Natural killer cell (primary cell): ENCODE measurements at places on chromosomes 2 and 18.

DNA sequence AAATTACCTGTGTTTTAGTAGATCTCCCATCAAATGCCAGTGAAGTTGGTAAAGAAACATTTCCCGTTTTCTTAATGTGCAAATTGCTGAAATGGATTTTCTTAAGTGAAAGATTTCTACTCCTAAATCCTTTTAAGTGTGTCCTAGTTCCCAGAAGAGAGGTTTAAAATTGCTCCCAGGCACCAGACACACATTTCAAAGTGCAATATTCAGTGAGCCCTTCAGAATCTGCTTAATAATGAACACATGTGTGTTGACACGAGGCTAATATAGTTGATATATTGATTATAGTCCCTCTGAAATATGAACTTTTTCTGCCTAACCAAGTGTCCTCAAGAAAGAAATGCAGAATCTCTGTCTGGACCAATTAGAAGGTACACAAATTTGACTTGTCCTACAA lies 861.7 kb upstream of the CNTNAP5 start:
- DNase-seq: no peak

- no peak for DNase-seq
These were observed 207.2 kb downstream of the RND3 start for GRCh38 chr2:150280231-150280630.

GRCh38 chr18:78542204-78542603 lies 437.4 kb upstream of the SALL3 start:
- no peak for DNase-seq

- DNase-seq: no peak
These were observed 145.8 kb downstream of the AGPS start for GRCh38 chr2:177538323-177538722.

DNA sequence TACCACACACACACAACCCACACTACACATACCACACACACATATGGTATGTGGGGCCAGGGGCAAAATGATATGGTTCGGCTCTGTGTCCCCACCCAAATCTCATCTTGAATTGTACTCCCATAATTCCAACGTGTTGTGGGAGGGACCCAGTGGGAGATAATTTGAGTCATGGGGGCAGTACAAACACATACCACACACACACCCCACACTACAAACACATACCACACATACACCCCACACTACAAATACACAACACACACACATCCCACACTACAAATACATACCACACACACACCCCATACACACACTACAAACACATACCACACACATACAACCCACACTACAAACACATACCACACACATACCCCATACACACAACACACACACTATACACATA lies 117.8 kb downstream of the TTC32 start:
- no peak for DNase-seq

DNA sequence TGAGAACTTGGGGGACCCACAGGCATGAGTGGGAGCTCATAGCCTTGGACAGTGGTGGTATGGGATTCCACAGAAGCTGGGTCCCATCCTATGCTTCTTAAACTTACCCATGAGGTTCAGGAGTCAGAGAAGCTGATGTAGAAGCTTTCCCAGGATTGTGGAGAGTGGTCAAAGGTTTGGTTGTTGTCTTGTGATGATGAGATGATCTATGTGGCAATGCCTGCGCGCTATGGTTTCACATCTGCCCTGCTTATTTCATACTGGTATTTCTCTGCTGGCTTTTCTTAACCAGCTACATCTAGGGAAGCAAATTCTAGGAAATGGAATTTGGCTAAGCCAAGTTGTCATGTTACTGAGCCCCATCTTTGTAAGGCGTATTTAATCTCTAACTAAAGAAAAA lies 168.6 kb downstream of the ZNF407 start:
- DNase-seq: no peak

GRCh38 chr2:47471429-47472116 lies 68.6 kb downstream of the MSH2 start:
- DNase-seq: no peak

DNA sequence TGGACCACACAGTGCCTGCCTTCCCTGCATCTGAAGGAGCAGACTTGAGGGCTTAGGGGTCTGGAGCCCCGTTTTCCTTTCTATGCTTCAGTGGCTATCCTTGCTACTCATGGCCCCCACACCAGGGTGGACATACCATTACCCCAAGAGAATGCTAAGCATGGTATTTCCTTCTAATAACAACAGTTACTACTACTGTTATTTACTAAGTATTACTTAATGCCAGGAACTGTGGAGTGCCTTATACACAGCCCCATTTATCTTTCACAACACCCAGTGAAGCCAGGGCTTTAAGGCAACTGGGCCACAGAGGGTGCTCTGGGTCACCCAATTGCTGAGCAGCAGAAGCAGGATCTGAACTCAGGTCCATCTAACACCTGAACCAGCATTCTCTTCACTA lies 5.8 kb upstream of the PAX8 start:
- no peak for DNase-seq

DNA sequence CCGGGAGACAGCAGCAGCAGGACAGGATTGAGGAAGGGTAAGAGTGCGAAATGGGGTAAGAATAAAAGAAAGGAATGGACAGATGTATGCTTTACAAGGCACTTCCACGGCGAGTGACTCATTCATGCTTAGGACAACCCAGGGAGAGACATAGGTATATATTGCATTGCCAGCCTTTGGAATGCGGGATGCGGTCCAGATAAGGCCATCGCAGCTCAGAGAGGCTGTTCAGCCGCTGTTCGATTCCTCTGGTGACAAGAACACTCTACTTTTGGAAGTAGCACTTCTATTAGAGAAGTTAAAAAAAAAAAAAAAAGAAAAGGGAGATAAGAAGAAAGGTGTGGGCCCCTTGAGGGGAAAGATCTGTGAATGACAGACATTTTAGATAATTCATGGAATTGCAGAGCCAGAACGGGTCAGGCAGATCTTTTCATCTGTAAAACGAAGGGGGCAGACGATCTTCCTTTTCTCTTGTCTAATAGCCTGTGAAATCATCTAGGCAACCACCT lies 819 bp upstream of the NCOA1 start:
- no peak for DNase-seq

GRCh38 chr2:20566331-20566730 lies 84.6 kb downstream of the HS1BP3 start:
- DNase-seq: no peak

DNA sequence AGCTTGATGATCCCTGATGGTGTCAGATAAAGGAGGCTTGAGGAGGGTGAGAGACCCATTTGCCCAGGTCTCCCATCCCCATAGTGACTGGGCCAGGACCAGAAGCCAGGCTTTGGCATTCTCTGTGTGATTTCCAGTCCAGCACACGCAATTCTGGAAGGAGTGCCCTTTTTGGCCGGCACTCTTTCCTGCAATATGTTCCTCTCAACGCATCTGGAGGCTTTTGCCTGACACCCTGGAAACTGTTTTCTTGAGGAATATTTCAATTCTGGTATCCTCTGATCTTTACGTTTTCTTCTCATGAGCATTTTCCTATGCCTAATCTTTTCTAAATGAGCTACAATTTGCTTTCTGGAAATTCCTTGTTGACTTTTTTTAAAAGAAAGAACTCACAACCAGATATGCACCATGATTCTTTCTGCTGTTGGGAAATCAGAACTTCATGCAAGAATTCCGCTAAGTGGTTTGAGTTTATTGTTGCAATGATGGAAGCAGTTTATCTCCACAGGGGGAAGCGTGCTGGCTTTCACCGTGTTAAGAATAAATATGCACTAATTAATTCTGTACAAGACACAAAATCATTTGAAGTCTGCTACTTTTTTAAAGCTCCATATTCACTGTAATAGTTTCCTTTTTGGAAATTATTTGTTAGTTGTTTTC lies 143.7 kb downstream of the NAPG start:
- DNase-seq: no peak

- no peak for DNase-seq
These were observed 407.4 kb downstream of the NRXN1 start for GRCh38 chr2:50624506-50624905.

DNA sequence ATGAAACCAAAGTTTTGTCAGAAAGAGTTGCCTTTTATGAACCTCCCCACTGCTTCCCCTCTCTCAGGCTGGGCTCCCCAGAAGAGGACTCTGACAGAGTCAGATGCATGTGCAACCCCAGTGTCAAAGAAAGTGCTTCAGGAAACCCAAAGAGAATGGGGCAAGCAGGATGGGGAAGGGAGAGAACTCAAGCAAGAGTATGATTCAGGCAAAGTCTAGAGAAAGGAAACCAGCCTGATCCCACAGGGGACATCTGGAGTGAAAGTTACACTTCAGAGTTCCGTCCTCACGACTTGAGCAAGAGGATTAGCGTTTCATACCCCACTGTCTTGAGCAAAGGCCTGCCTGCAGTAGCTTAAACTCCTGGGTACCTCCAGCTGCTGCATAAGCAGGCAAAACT lies 51.8 kb upstream of the EPC2 start:
- DNase-seq: no peak

GRCh38 chr2:86596118-86596517 lies 27.5 kb downstream of the RNF103 start:
- no peak for DNase-seq

DNA sequence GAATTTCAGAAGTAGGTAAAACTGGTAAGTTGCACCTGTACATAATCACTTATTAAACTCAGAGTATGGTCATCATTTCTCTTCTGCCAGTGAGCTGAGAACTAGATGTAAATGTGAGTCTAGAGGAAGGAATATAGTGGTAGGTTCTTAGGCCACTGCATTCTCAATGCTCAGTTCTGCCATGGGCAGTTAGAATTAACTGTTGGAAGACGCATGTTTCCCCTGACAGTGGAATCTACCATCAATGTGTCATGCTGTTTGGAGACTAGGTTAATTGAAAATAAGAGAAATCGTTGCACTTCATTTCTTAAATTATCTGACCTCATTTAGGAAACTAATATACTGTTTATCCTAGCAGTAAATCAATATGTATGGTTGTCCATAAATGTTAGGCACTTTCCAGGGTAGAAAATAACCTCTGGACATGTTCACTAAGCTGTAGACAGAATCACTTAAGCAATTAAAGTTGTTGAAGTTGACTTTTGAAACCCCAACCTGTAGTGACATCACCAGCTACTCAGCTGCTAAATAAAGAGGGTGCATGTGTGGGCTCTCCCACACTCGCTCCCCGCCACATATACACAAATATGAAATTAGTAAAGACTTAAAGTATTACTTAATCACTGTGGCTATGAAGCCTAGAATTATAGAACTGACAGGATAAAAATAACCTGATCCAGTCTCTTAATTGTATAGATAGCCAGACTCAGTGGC lies 91.5 kb upstream of the NOSTRIN start:
- DNase-seq: no peak

DNA sequence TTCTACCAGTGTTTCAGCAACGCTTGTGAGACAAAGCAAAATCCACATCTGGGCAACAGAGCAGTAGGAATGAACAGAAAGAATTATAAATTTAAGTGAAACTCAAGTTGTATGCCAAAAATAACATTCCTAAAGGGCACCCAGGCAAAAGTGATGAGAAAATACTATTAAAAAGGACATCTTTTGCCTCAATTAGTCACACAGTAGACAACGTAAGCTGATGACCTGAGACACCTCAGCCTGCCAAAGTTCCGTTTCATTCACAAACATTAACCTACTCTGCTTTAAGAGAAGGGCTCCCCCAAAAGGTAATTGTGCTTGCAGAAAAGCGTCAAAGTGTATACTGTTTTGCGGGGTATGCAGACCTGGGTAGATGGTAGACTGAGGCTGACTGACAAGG lies 7.2 kb downstream of the HDLBP start:
- no peak for DNase-seq

DNA sequence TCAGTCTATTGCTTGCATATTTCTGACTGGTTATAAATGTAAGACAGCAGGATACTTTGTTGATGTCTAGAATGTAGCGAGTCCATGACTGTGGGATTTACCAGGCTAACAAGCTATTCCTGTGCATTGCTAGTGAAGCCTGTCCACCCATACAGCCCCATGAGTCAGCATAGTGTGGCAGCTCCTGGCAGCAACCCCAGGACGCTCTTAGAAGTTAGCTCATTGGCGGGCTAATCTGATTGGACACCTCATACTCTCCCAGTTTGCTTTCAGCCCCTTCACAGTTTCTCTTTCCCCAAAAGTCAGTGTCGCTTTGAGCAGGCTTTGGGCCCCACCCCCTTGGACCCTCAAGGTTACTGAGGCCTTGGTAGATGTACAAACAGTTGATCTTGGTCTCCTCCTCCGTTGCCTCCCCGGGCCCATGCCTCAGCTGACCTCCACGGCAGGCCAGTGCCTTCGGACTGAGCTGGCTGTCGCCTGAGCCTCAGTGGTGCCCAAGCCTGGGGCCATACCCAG lies 48.0 kb downstream of the COA5 start:
- no peak for DNase-seq

DNA sequence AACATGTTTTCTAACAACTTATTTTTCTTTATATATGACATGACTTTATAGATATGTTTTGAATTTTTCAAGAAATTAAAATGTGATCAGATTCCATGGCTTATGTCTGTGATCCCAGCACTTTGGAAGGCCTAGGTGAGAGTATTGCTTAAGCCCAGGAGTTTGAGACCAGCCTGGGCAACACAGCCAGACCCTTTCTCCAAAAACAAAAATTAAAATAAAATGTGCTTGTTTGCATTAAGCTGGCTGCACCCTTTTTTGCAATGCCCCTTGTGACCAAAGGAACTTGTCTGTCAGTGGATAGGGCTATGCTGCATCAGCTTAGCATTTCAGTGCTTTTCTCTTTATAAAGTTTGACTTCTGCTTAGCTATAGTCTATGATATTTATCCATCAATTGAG lies 2.3 kb upstream of the INO80D start:
- peak; percentile 9 for DNase-seq

GRCh38 chr2:8564475-8564874 lies 117.4 kb upstream of the ID2 start:
- DNase-seq: no peak

- DNase-seq: no peak
These were observed 56.5 kb downstream of the PLA2R1 start for GRCh38 chr2:160005908-160006307.

- DNase-seq: peak; percentile 60
These were observed 265.3 kb upstream of the PKDCC start for GRCh38 chr2:41782306-41783158.

DNA sequence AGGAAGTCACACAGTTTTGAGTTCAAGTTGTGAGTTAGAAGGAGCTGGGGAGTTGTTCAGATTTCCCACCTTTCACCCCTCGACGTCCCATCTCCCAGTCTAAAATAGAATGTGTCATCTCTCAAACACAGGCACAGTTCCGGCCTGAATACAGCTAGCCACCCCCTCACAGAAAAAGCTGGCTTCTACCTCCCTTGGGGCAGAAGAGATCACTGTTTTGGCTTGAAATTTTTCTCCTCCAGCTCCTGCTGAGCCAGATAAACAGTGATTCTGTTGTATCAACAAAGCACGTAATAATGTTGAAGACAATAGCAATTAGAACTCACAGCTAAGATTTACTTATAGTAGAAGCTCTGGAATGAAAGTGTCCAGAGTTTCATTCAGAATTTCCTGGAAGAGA lies 74.7 kb downstream of the KIAA2012 start:
- DNase-seq: no peak

- peak; percentile 8 for DNase-seq
These were observed 52.2 kb upstream of the KCNH7 start for GRCh38 chr2:162890690-162891311.

GRCh38 chr18:62606106-62606505 lies 83.3 kb downstream of the ZCCHC2 start:
- no peak for DNase-seq

GRCh38 chr2:204842661-204843485 lies 297.6 kb downstream of the PARD3B start:
- DNase-seq: no peak

- no peak for DNase-seq
These were observed 12.1 kb upstream of the PXDN start for GRCh38 chr2:1756456-1756855.
